ENCODE measurements at places on chromosomes 16 and 17. TPM values are rescaled to one million over a fixed set of nuclear protein-coding genes. Genes with fewer than 3 reads are reported as not detected.

RNF112 gene
- total RNA-seq = 3.1 TPM

DNA sequence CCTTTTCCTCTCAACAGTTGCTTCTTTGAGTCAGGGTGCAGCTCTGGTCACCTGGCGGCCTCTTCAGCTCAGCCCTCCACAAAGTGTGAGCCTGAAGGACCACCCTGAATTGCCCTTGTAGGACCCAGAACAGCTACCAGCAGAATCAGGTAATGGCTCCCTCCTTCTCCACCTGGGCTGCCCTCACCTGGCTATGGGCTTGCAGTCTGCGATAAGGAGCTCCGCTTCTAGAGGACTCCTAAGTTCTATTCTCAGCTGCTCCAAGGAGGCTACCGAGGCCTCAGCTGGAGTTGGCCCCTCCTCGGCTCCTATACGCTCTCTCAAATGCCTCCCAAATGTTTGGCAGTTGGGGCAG is 13.4 kb downstream of the SMIM5 start:
- no peak for DNase-seq

DNA sequence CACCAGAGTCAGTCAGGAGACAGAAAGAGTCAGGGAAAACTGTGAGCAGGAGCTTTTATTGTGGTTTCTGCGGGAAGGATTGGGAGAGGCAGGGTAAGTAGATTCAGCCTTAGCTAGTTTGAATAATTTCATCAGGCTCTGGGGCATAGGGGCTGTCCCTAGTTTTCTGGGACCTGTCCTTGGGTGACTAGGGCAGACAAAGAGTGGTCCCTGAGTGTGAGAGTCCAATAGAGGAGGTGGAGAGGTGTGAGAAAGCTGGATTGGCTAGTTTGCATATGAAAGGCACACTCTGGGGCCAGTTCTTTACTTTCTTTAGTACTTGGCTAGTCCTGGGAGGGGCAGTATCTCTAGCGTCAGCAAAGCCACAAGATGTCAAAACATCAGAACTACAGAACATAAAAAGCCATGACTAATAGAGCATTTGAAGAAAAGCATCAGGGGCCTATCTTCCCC is 255.6 kb downstream of the HS3ST3A1 start:
- no peak for DNase-seq

DNA sequence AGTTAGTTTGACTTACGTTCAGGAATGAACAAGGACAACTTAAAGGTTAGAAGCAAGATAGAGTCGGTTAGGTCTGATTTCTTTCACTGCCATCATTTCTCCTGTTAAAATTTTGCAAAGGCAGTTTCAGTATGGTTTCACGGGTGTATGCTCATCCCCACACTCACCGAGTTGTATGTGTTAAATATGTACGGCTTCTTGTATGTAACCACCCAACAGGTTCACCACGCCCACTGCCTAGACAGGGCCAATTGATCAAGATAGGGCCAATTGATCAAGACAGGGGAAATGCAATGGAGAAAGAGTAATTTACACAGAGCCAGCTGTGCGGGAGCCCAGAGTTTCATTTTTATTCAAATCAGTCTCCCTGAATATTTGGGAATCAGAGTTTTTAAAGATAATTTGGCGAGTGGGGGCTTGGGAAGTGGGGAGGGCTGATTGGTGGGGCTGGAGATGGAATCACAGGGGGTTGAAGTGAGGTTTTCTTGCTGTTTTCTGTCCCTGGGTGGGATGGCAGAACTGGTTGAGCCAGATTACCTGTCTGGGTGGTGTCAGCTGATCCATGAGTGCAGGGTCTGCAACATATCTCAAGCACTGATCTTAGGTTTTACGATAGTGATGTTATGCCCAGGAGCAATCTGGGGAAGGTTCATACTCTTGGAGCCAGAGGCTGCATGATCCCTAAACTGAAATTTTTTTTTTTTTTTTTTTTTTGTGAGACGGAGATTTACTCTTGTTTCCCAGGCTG is 62.4 kb upstream of the PLCG2 start:
- no peak for DNase-seq

SCGB1C2 gene
- not detected for total RNA-seq

DNA sequence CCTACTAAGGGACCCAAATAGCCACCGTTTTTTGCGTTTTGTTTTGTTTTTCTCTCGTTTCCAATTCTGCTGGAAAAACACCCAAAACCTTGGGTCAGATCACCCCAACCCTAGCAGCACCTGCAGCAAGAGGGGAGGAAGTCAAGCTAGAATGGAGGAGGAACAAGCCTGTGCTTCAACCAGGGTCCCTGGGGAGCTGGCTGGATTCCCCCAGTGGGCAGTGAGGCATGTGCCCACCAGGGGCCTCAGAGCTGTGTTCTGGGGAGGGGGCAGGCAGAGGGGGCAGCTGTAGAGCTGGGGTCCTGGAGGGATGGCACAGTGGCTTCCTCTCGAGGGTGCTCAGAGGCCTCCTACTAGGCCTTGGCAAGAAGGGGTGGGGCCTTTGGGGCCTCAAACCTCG is 6.5 kb downstream of the CD79B start:
- no peak for DNase-seq

- DNase-seq = no peak
Observed at GRCh38 chr17:4843321-4844000, 10.3 kb downstream of the MINK1 start.

- DNase-seq = no peak
Observed at GRCh38 chr17:21275579-21276263, 8.8 kb upstream of the MAP2K3 start.

DNA sequence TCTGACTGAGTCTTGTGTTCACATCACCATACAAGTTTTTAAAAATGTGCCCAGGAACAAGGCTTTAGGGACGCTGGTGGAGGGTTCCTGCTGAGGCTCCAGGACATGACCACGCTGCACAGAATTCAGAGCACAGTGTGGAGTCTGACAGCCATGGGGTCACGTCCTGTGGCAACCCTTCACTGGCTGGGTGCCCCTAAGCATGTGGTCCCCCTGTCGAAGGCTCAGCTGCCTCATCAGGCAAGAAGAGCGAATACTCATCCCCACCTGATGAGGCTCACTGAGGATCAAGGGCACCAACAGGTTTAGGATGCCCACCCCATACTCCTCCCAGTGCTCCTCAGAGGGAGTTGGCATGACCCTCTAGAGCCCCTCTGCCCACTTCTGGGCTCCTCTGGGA is 5.9 kb downstream of the PNMT start:
- no peak for DNase-seq

PYDC1 gene
- total RNA-seq = not detected

GRCh38 chr16:69916462-69916861 is 34.7 kb upstream of the CLEC18A start:
- no peak for DNase-seq

- no peak for DNase-seq
Observed at GRCh38 chr17:49327835-49328784, 33.9 kb downstream of the ZNF652 start.

DNA sequence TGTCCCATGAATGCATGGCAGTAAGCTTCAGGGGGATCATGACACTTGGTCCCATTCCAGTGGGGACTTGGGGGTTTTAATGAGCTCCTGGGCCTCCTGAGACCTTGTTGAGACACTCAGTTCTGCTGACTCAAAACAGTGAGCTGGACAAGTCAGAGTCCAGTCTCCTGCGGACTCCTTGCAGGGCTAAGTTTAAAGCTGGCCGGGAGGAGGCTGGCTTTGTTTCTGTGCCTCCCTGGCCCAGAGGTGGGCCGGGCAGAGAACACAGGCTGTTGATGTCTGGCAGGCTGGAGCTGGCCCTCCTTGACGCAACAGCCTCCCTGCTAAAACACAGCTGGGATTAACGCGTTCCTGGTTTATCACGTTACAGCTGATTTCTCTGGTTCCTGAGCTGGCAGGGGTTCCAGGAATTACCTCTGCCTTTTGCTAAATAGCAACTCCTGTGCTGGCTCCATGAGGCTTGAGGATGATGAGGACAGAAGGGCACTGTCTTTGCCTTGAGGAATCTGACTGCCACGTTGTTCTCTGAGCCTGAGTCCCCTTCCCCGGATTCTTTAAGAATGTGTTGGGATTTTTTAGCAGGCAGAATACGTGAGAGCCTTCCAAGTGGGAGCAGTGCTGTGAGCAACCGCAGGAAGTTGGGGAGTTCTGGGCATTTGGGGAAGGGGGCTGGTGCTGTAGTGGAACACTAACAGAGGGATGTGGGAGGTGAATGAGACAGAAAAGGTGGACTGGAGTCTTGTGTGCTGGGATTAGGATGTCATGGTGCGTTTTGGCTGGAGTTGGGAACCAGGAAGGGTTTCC is 2.0 kb downstream of the GPT2 start:
- no peak for DNase-seq

RUNDC3A gene
- total RNA-seq = 2.0 TPM

KRT17 gene
- 33.5 TPM for total RNA-seq

- DNase-seq = no peak
Observed at GRCh38 chr16:4206680-4207079, 35.2 kb downstream of the SRL start.

CCL14 gene
- total RNA-seq = 3.3 TPM

GRCh38 chr16:23485841-23486240 is 24.5 kb downstream of the GGA2 start:
- no peak for DNase-seq

DNA sequence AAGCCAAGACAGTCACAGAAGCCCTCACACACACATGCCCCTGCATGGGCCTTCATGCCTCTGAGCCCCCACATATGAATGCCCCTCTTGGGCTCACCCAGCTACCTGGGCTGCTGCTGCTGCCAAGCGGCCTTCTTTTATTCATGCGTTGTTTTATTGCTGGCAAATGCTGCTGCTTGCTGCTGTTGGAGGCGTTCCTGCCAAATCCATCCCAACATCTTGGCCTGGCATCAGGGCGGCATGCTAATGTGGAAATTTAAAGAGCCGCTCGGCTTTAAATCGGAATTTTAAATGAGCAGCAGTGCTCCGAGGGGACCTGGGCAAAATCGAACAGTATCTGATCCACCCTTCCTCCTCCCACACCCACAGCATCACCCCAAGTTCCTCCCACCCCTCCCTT is 39.0 kb downstream of the NEUROD2 start:
- no peak for DNase-seq

GRCh38 chr16:79980650-79981521 is 380.3 kb upstream of the MAF start:
- DNase-seq = no peak

STAC2 gene
- 0.32 TPM for total RNA-seq

DNA sequence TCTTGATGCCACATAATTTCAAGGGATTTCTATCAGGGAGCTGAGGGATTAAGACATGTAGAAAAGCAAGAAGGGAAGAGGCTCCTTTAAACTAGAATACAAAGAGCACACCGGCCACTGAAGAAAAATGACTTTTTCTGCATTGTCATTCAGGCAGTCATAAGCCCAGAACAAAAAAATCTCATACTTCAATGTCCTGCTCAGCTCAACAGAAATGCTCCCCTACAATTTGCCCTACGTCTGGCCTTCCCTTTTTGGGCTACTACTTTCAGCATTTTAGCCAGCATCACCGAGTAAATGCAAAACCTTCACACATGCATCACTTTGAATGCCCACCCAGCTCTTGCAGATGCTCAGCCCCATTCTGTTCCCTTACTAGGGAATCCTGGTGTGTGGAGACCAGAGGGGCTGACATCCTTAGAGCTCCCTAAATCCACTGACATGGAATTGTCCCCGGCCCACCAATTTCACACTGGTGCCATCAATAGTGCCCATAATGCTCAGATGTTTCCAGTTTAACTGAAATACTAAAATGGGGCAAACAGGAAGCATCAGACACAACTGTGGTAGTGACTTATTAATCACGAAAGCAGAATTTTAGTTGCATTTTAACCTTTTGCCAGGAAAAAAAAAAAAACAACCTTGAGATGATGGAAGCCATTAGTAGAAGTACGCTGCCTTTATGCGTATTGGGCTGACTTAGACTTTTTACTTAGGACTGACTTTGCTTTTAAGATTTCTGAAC is 2.7 kb downstream of the MAP3K14 start:
- no peak for DNase-seq

DNA sequence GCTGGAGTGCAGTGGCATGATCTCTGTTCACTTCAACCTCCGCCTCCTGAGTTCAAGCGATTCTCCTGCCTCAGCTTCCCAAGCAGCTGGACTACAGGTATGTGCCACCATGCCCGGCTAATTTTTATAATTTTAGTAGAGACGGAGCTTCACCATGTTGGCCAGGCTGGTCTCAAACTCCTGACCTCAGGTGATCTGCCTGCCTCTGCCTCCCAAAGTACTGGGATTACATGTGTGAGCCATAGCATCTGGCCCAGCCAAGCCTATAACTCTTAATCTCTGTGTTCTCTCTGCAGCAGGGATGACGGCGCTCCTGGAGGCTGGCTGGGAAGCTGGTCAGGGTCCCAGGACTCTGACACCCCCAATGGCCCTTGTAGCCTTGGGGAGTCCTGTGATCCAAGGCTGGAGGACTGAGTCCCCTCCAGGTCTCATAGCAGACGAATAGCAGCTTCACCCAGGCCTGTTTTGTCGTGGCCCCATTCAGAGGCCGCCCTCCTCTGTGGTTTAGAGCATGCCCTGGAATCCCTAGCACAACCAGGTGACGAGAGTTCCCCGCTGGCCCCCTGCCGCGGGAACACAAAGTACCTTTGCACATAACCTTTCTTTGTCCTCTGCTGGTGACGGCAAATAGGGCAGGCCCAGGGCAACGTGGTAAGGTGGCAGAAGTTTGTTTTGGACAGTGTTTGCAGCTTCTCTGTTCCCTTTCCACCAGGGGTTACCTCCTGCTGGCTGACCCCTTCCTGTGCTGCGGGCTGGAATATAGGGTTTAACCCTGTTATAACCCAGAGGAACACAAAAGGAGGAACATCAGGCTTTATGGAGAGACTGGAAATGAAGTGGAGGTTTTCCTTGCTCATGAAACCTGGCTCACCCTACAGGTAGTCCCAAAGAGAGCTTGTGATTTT is 43.0 kb upstream of the TOB1 start:
- no peak for DNase-seq

GRCh38 chr17:8557176-8557806 is 73.2 kb downstream of the MYH10 start:
- no peak for DNase-seq

GRCh38 chr16:54286366-54287130 is at the start of gene IRX3:
Gene IRX3, minus strand, starts transcription at chr16:54286787. Its CDS starts 737 bp downstream, at chr16:54286050.
- peak; percentile 55 for DNase-seq

GDPD1 gene
- total RNA-seq = 3.4 TPM

CAPNS2 gene
- 17.9 TPM for total RNA-seq

DNA sequence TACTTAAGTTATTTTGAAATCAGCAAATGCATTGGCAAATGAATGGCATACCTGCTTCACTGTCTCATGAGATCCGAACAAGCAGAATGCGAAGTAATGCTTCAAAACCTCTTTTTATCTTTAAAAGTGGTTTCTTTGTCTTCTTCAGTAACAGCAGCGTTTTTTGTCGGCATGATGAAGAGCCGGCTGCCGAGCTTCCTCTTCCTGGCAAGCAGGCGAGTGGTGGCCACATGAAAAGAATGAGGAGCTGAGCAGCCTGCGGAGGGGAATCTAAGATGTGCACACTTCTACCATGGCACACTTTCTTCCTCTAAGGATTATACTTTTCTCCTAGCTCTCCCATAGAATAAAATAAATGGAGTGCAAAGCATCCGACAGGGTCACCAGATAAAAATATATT is 42.4 kb upstream of the AKTIP start:
- DNase-seq = no peak

GRCh38 chr16:77823067-77823466 is 34.7 kb downstream of the VAT1L start:
- no peak for DNase-seq

- no peak for DNase-seq
Observed at GRCh38 chr16:31055613-31056012, 18.4 kb downstream of the ZNF668 start.

GRCh38 chr17:17387498-17388362 is 84.6 kb downstream of the NT5M start:
- no peak for DNase-seq

SLC4A1 gene
- 6.7 TPM for total RNA-seq

CCDC144A gene
- total RNA-seq = 4.7 TPM
